Nucleus accumbens (tissue), 56 donors: ENCODE measurements at places on chromosomes 1 and 21.

GRCh38 chr1:212496682-212497081, 64.0 kb downstream of the NENF start:
- no peak for DNase-seq

- no peak for DNase-seq
Measured at GRCh38 chr21:41885341-41886024, 6.3 kb upstream of the PRDM15 start.

DNA sequence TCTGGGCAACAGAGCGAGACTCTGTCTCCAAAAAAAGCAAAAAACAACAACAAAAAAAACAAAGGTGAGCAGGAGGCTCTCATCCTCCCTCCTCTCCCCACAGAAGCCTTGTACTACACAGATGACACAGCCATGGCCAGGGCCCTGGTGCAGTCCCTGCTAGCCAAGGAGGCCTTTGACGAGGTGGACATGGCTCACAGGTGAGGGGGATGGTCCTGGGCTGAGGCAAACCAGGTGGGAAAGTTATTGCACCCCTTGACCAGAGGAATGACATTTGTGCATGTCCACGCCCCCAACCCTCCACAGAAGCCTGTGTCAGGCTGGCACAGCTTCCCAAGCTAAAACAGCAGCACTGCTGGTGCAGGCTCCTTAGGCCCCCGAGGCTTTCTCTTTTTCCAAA, 2.4 kb downstream of the ADPRS start:
- DNase-seq, result no peak

GRCh38 chr1:41687007-41687406, 202.5 kb upstream of the EDN2 start:
- DNase-seq, result no peak

DNA sequence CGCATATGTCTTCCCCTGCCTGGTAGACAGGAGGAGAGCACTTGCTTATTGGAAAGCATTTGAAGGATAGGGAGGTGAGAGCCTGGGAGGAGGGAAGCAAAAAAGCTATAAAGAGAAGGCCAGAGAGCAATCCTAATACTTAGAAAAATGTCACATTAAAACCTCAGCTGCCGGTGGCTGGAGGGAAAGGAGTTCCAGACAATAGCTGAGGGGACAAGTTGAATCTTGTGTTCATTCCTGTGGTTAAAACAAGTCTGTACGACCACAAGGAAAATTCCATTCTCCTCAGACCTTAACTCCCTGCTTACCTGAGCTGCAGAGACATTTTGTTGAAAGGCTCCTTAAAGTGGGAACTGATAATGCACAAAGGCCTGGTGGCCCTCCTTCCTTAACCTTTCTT, 218.8 kb upstream of the CAMK1G start:
- DNase-seq, result no peak

- DNase-seq, result no peak
Measured at GRCh38 chr1:32426489-32427255, 32.4 kb upstream of the BSDC1 start.

DNA sequence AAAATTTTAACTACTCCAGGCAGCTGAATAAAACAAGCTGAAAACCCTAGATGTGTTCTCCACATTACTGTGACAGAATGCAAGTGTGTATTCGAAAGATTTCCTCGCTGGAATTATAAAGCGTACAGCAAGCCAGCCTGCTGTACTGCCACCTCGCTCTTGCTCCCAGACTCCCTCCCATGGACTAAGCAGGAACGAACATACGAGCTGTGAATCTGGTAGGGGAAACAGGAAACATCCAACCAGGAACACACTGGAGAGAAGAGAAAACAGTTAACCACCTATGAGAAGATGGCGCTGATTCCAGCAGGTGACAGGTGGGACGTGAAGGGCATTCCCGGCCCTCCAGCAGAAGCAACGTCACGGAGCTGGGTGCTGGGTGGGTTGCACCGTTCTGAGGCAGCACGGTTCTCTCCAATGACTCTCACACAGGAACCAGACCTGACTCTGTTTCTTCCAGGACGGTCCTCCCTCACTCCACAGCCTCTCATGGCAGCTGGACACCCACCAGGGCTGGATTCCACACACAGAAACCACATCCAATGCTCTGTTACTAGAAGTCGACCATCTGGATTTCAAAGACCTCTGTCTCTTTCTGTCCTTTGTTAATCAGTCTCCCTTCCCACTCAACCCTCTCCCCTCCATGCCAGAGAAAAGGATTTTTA, 219.2 kb downstream of the RERE start:
- DNase-seq, result peak; percentile 58

- no peak for DNase-seq
Measured at GRCh38 chr1:234322097-234322496, 51.2 kb upstream of the COA6 start.
